ENCODE measurements at places on chromosomes 1 and 21. TPM values are rescaled to one million over a fixed set of nuclear protein-coding genes. Genes with fewer than 3 reads are reported as not detected.
A peak's percentile ranks its signal among the peaks of the same experiment; 100 is the strongest.

DNA sequence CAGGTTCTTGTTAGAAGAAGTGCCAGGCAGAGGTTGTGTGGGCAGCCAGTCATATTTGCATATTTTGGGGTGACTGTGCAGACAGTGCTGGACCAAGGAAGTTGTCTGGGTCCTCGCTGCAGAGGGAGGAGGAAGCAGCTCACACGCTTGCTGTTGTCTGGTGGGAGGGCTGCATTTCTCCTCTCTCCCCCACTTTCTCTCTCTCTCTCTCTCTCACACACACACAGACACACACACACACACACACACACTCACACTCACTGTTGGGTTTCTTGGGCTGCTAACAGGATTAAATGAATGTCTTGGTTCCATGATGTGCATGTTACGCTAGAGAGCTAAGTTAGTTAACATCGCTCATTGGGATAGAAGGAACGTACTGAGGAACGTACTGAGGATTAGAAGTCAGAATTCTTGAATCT lies 72.9 kb downstream of the AGPAT3 start:
- H3K27me3 ChIP-seq: no peaks in the 10 kb centered on the region
- no peak overlapping the region for H3K27ac ChIP-seq
- no peak overlapping the region for H3K4me3 ChIP-seq
- no peaks in the 10 kb centered on the region for H3K36me3 ChIP-seq

SPRR4 gene
- not detected for total RNA-seq

DNA sequence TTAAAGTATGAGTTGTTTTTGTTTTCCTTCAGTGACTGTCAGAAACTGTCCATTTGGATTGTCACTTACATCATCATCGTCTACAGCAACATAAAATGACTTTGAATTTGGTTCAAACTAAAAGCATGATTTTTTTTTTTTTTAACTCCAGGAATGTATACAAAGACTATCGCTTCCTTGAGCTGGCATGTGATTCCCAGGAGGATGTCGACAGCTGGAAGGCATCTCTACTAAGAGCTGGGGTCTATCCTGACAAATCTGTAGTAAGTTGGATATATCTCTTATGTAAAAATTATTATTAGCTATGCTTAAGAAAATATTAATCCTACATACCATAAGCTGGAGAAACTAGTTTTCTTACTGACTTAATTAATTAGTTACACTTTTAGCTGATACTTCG lies 111.9 kb upstream of the C1orf105 start:
- no peak overlapping the region for H3K4me3 ChIP-seq
- DNase-seq: no peak
- no peaks in the 10 kb centered on the region for H3K36me3 ChIP-seq
- no peaks in the 10 kb centered on the region for H3K4me1 ChIP-seq
- no peak overlapping the region for H3K27ac ChIP-seq
- no peaks in the 10 kb centered on the region for H3K27me3 ChIP-seq

- no peak overlapping the region for H3K27ac ChIP-seq
- H3K4me3 ChIP-seq: no peak overlapping the region
- H3K4me1 ChIP-seq: no peaks in the 10 kb centered on the region
- peaks cover 100% of the 10 kb centered on the region for H3K36me3 ChIP-seq
- H3K27me3 ChIP-seq: no peaks in the 10 kb centered on the region
- no peak for DNase-seq
Measured at GRCh38 chr1:43444151-43444828, 9.4 kb downstream of the HYI start.

- peak overlapping the region; percentile 7 for H3K27ac ChIP-seq
- no peak for DNase-seq
- no peaks in the 10 kb centered on the region for H3K36me3 ChIP-seq
- peaks cover 4% of the 10 kb centered on the region for H3K4me1 ChIP-seq
- H3K4me3 ChIP-seq: no peak overlapping the region
Measured at GRCh38 chr1:160376525-160377131, 9.8 kb downstream of the NHLH1 start.

DNA sequence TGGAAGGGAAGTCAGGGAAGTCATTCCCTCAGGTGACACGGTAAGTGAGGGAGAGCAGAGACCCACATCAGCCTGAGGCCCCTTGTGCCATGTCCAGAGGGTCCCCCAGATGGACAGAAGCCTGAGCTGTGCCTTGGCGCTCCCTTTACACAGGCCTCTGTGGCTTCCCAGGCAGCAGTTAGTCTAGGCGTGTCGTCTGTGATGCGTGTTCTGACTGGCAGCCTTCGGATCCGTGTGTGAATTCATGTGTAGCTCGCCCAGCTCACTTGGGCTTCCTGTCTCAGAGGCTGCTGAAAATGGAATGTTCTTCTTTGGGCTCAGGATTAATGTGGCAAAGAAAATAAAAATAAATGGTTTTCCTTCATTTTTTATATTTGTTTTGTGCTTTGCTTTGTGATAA lies 28.3 kb downstream of the PRMT2 start:
- no peak overlapping the region for H3K4me3 ChIP-seq
- no peak for DNase-seq
- H3K36me3 ChIP-seq: no peaks in the 10 kb centered on the region
- peaks cover 11% of the 10 kb centered on the region for H3K27me3 ChIP-seq
- no peak overlapping the region for H3K27ac ChIP-seq

- no peak overlapping the region for H3K27ac ChIP-seq
- H3K36me3 ChIP-seq: peaks cover 7% of the 10 kb centered on the region
- no peaks in the 10 kb centered on the region for H3K27me3 ChIP-seq
- H3K4me1 ChIP-seq: no peaks in the 10 kb centered on the region
- DNase-seq: no peak
Measured at GRCh38 chr1:35441926-35442579, 115.2 kb downstream of the KIAA0319L start.

RHD gene
- not detected for total RNA-seq

- H3K4me1 ChIP-seq: peaks cover 38% of the 10 kb centered on the region
- H3K27me3 ChIP-seq: no peaks in the 10 kb centered on the region
- no peak overlapping the region for H3K4me3 ChIP-seq
- H3K27ac ChIP-seq: no peak overlapping the region
Measured at GRCh38 chr1:243391355-243391754, 135.5 kb downstream of the SDCCAG8 start.

GRCh38 chr1:2632561-2633361 lies at the start of gene MMEL1:
Gene MMEL1 (minus strand): TSS chr1:2633016. CDS start chr1:2629484, 3,532 bp downstream.
- H3K27me3 ChIP-seq: no peaks in the 10 kb centered on the region
- H3K27ac ChIP-seq: no peak within 1 kb of the TSS
- no peaks in the 10 kb centered on the region for H3K36me3 ChIP-seq
- no peak within 1 kb of the TSS for H3K4me3 ChIP-seq
- no peak for DNase-seq

- DNase-seq: no peak
- H3K27me3 ChIP-seq: no peaks in the 10 kb centered on the region
- no peaks in the 10 kb centered on the region for H3K36me3 ChIP-seq
- peaks cover 89% of the 10 kb centered on the region for H3K4me1 ChIP-seq
- peak overlapping the region; percentile 91 for H3K27ac ChIP-seq
Measured at GRCh38 chr1:51638350-51638749, 21.5 kb downstream of the OSBPL9 start.

GRCh38 chr1:225427235-225428067 lies at the start of gene LBR:
Gene LBR (minus strand): TSS chr1:225428038. CDS start chr1:225424075, 3,963 bp downstream.
- DNase-seq: peak; percentile 70
- peak within 1 kb of the TSS; percentile 79 for H3K27ac ChIP-seq
- H3K4me3 ChIP-seq: peak within 1 kb of the TSS; percentile 93
- H3K4me1 ChIP-seq: peaks cover 26% of the 10 kb centered on the region
- no peaks in the 10 kb centered on the region for H3K27me3 ChIP-seq
- no peaks in the 10 kb centered on the region for H3K36me3 ChIP-seq

DNA sequence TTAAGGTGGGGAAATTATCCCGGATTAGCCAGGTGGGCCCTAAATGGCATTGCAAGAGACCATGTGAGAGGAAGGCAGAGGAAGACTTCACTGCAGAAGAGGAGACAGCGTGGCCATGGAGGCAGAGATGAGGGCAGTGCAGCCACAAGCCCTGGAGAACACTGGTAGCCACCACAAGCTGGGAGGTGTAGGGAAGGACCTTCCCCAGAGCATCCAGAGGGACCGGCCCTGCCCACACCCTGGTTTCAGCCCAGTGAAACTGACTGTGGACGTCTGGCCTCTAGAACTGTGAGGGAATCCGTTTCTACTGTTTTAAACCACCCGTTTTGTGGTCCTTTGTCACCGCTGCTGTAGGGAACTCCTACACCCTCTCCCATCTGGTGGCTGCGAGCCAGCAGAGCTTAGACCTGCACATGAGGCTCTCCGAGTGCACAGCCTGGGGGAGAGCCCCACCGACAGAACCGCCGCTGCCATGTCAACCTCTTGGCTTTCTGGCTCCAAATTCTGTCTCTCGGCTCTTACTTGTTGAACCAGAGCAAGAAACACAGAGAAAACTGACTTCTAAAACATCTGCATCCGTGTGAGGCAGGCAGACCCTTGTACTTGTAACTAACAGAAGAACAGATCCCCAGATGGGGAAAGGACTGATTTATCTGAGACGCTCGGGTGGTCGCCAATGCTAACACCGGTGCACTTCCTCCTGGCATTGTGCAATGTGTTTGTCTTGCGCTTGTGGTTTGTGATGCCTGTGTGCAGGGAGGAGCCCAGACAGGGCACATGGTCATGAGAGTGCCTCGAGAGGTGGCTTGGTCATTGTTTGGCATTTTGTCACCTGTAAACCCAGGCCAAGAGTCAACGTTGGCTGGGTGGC lies 90.8 kb upstream of the TMPRSS2 start:
- DNase-seq: no peak
- no peaks in the 10 kb centered on the region for H3K36me3 ChIP-seq
- no peaks in the 10 kb centered on the region for H3K4me1 ChIP-seq
- H3K27me3 ChIP-seq: no peaks in the 10 kb centered on the region
- H3K27ac ChIP-seq: no peak overlapping the region

AADACL4 gene
- total RNA-seq: not detected

GRCh38 chr1:204322339-204322868 lies 37.3 kb downstream of the PLEKHA6 start:
- no peak overlapping the region for H3K27ac ChIP-seq
- no peaks in the 10 kb centered on the region for H3K27me3 ChIP-seq
- no peaks in the 10 kb centered on the region for H3K36me3 ChIP-seq
- H3K4me3 ChIP-seq: no peak overlapping the region

GRCh38 chr1:24963099-24963872 lies 33.2 kb upstream of the RUNX3 start:
- no peak overlapping the region for H3K27ac ChIP-seq
- no peak for DNase-seq
- no peaks in the 10 kb centered on the region for H3K36me3 ChIP-seq
- H3K27me3 ChIP-seq: peaks cover 5% of the 10 kb centered on the region
- H3K4me3 ChIP-seq: no peak overlapping the region
- H3K4me1 ChIP-seq: no peaks in the 10 kb centered on the region

AK5 gene
- total RNA-seq: 0.44 TPM

UBE2J2 gene
- 44.9 TPM for total RNA-seq

GRCh38 chr1:113975211-113975895 lies 3.9 kb upstream of the OLFML3 start:
- H3K4me3 ChIP-seq: no peak overlapping the region
- H3K4me1 ChIP-seq: peaks cover 44% of the 10 kb centered on the region
- H3K27me3 ChIP-seq: no peaks in the 10 kb centered on the region
- no peak for DNase-seq

- H3K27ac ChIP-seq: no peak overlapping the region
- no peaks in the 10 kb centered on the region for H3K27me3 ChIP-seq
- no peaks in the 10 kb centered on the region for H3K4me1 ChIP-seq
- no peak for DNase-seq
- H3K4me3 ChIP-seq: no peak overlapping the region
Measured at GRCh38 chr1:22163137-22163536, 20.2 kb upstream of the WNT4 start.

DNA sequence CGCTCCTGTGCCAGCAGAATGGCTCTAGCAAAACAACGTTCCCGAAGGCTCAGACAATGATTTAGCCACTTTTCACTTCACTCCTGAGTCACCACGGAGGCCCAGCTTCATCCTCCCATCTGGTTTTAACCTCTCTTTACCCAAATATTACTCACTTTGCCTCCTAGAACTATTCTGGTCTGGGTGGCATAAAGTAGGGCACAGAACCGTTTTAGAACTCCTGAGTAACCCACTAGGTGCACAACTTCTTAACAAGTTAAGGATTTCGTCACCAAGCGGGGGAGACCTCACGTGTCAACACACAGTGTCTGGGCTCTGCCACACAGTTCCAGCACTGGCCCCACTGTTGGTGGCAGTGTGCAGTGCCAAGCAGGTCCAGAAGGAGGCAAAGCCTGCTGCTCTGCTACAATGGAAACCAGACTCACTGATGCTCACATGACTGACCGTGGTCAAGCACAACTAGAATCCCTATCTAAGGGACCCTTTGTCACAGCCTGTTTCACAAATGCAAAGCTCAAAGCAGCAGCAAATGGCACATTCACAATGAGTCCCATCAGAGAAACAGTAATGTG lies 121.7 kb downstream of the SIPA1L2 start:
- H3K4me3 ChIP-seq: no peak overlapping the region
- H3K27ac ChIP-seq: no peak overlapping the region
- DNase-seq: no peak
- H3K36me3 ChIP-seq: no peaks in the 10 kb centered on the region

- H3K36me3 ChIP-seq: no peaks in the 10 kb centered on the region
- no peak for DNase-seq
- no peak overlapping the region for H3K27ac ChIP-seq
- H3K4me3 ChIP-seq: no peak overlapping the region
- H3K4me1 ChIP-seq: no peaks in the 10 kb centered on the region
Measured at GRCh38 chr1:168513656-168514404, 30.0 kb downstream of the XCL2 start.

DNA sequence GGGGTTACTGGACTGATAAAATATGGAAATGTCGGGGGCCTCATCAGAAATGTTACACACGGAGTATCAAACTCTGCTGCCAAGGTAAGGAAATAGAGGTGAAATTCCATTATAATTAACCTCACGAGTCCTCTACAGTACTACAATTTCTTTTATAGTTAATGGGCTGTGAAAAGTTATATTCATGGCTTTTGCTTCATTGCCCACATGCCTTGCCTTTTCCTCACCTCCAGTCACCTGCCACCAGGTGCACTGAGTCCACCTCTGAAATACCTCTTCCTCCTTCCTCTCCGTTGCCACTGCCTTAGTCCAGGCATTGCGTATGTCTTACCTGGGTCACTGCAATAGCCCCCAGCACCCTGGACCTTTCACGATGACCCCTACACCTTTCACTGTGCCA lies 186.9 kb downstream of the VPS13D start:
- no peak overlapping the region for H3K4me3 ChIP-seq
- DNase-seq: no peak
- no peak overlapping the region for H3K27ac ChIP-seq
- H3K27me3 ChIP-seq: no peaks in the 10 kb centered on the region
- H3K36me3 ChIP-seq: peaks cover 7% of the 10 kb centered on the region

GRCh38 chr1:192702212-192702902 lies 66.4 kb downstream of the RGS13 start:
- H3K27ac ChIP-seq: no peak overlapping the region
- no peaks in the 10 kb centered on the region for H3K36me3 ChIP-seq

DNA sequence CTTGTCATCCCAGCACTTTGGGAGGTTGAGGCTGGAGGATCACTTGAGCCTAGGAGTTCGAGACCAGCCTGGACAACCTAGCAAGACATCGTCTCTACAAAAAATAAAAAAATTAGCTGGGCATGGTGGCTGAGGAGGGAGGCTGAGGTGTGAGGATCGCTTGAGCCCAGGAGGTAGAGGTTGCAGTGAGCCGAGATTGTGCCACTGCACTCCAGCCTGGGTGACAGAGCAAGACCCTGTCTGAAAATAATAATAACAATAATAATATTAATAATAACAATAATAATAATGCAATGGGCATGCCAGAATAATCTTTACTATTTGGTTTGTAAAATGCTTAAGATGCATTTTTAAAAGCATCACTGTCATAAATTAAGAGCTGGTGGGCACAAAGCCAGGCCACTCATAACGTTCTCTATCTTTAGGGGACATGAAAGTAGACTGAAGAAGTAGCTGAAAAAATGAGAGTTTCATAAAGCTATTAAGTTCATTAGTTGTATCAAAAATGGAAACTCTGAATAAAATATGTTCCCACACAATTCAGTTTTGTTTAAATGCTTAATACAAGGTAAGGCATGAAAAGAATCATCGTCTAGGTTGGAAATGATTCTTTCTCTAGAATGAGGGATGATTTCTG lies 51.6 kb upstream of the ITPKB start:
- H3K4me1 ChIP-seq: no peaks in the 10 kb centered on the region
- no peak overlapping the region for H3K27ac ChIP-seq
- no peak for DNase-seq

MSTO1 gene
- 9.8 TPM for total RNA-seq
